ENCODE measurements at places on chromosomes 16 and 17.

DNA sequence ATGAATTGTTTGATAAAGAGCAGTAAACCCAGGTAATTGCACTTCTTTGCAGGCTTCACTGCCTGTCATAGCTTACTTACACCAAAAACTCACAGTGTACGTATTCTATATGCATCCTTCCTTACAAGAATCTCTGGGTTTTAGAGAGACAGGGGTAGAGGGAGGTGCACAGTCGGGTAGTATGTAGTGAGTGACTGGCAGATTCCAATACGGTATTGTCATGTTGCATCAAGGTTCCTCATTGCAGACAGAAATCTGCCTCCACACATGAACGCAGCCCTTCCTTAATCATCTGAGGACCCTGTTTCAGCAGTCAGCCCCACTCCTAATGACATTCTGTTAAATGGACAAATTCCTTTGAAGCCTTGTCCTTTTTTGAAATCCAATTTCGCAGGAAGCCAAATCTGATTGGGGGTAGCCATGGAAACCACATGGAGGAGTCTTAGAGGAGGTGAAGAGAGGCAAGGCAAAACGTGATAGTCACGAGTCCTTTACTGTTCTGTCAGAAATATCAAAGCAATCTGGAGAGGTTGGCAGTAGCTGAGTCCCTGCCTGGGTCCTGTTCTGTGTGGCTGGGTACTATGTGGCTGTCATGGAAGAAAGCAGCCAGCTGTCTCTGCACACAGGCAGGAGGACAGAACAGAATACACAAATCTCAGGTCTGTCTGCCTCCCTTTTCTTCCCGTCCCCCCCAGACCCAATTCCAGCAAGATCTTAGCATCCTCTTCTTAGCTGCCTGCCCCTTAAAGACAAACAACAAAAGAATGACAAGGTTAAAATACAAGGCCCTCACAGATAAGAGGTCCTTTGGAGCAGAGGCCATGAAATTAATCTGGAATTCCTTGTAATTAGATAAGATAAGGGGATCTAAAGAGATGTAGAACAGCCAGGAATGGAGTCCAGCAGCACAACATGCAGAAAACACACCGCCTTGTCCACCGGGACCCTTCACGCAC, 3.1 kb upstream of the SKAP1 start:
- DNase-seq = no peak

- no peak for DNase-seq
Measured at GRCh38 chr16:82070656-82071369, 35.8 kb downstream of the HSD17B2 start.

DNA sequence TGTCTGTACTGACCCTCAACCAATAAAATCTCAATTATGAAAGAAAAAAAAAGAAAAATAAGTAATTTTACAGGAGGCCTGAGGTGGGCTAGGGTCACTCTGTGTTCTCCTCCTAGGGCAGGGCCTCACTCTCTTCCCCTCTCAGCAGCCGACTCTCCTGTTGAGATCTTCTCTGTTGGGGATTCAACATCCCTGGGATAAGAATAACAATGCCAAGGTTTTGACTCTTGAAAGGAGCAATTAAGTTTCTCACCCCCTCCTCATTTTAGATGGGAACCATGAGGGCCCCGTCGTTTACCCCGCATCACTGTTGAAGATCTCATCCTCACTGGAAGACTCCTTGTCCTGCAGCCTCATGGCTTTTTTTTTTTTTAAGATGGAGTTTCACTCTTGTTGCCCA, 21.5 kb upstream of the BRCA1 start:
- no peak for DNase-seq

- no peak for DNase-seq
Measured at GRCh38 chr17:45225964-45226530, 4.4 kb downstream of the FMNL1 start.

DNA sequence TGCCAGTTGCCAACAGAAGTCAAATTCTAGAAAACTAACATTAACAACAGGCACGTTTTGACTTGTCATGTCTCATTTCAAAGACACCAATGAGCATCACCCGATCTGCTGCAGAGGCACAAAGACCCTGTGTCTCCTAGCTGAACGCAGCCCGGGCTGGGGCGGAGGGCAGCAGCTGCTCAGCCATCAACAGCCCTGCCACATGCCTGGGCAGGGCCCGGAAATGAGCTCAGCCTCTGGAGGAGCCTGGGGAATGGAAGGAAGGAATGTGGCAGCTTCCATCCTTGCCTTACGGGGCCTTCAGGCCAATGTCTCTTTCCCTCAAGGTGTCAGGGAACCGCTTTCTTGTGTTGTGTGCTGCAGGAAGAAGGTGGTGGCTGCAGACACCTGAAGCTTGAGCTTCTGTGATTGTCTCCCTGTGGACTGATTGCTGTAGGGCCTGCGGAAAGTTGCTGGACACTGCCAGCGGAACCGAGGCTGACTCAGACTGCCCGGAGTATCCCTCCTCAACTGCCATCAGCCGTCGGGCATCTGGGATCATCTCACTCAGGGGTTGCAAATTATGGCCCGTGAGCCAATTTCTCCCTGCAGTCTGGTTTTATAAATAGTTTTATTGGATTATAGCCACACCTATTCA, 7.3 kb downstream of the CDH13 start:
- no peak for DNase-seq

GRCh38 chr16:57427824-57428223, 19.4 kb downstream of the CIAPIN1 start:
- DNase-seq = peak; percentile 27

- DNase-seq = no peak
Measured at GRCh38 chr16:3474136-3474779, 21.0 kb downstream of the C16orf90 start.

- DNase-seq = no peak
Measured at GRCh38 chr17:40696651-40697072, 6.9 kb downstream of the KRT24 start.

GRCh38 chr17:29659155-29659554, 36.4 kb upstream of the CORO6 start:
- no peak for DNase-seq

DNA sequence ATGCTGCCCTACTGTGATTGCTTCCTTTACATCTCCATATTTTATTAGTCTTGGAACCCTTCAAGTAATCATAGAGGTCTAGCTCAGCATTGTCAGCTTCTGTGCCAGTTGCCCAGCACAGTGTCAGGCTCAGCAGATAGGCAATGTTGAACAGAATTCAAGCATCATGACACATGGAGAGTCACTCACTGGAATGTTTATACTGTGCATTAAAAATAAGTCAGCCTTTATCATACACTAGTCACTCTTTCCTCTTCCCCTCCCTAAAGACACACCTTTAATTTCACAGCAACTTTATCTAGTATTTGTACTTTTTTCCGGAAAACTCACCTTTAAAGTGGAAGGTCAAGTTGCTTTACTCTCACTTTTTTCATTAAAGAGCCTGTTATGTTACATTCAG, 253.8 kb upstream of the CDH11 start:
- no peak for DNase-seq

GRCh38 chr17:13351046-13351445, 250.7 kb downstream of the HS3ST3A1 start:
- no peak for DNase-seq

DNA sequence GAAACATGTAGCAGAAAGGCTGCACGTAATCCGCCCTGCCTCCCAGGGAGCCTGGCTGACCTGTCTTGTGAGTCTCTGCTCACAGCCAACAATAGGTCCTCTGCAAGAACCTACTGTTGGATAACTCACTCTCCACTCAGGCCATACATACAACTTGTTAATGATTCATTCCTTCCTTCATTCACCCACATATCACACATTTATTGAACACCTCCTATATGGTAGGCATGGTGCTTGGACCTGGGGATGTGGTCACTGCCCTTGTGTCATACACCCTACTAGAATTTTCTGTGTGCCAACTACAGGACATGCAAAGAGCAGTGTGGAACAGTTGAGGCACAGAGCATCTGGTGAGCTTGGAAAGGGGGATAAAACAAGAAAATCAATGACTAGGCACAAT, 28.1 kb upstream of the HNF1B start:
- no peak for DNase-seq

GRCh38 chr17:7843536-7844291, 9.7 kb downstream of the KDM6B start:
- no peak for DNase-seq

All from D721Med (cell line).